ENCODE measurements at places on chromosomes 1 and 21.

GRCh38 chr1:205346956-205347574, 9.7 kb downstream of the KLHDC8A start:
- DNase-seq, result no peak

DNA sequence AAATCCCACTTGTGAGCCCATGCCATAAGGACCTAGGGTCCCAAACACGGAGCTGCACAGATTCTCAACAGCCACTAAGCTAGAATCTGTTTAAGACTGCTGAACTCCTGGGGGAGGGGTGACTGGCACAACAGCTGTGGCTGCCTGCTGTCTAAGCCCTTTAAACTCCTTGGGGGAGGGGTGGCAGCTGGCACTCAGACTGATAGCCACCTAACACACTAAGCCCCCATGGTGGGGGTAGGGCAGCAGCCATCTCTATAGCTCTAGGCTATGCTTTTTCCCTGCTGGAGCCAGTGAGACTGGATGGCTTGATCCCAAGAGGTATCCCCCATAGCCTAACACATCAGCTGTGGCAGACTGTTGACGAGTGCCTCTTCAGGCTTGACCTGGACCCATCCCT, 73.3 kb upstream of the FMO3 start:
- DNase-seq, result no peak

DNA sequence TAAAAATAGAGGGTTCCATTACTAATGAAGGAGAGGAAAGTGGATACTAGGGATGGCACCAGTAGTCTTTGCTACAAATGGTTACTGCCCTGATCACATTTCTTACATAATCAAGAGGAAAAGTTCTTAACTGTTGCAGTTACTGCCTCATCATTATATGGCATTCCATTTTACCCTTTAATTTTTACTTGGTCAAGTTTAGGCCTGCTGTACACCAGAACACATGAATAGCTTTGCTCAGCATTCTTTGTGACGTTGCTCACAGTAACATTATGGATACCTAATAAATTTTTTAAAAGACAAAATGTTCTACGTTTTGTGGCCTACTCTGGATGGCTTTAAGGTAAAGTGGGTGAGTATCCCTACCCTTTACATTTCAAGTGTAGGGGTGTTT, 38.6 kb upstream of the CR1L start:
- no peak for DNase-seq

GRCh38 chr1:29538586-29538985, 302.3 kb downstream of the PTPRU start:
- DNase-seq, result no peak

GRCh38 chr1:51937112-51937511, 53.4 kb downstream of the RAB3B start:
- DNase-seq, result no peak

DNA sequence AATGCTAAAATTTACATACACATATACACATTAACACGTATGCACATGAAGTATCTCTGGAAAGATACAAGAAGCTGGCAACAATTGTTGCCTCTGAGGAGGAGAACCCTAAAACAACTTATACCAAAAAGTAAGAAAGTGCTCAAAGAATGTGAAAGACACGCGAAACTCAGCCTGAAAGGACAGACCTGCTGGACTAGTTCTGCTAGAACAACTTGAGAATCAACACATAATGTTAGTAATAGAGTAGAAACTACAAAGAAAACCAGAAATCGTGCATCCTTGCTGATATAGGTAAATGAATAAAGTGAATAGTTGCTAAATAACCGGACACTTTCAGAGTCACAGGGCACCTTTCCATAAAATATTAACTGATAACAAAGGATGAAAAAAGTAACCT, 242.5 kb downstream of the RERE start:
- DNase-seq, result no peak

- DNase-seq, result no peak
Observed at GRCh38 chr1:186888367-186888766, 59.6 kb downstream of the PLA2G4A start.
